ENCODE measurements at places on chromosomes 12 and 14. TPM values are rescaled to one million over a fixed set of nuclear protein-coding genes. Genes with fewer than 3 reads are reported as not detected.

DNA sequence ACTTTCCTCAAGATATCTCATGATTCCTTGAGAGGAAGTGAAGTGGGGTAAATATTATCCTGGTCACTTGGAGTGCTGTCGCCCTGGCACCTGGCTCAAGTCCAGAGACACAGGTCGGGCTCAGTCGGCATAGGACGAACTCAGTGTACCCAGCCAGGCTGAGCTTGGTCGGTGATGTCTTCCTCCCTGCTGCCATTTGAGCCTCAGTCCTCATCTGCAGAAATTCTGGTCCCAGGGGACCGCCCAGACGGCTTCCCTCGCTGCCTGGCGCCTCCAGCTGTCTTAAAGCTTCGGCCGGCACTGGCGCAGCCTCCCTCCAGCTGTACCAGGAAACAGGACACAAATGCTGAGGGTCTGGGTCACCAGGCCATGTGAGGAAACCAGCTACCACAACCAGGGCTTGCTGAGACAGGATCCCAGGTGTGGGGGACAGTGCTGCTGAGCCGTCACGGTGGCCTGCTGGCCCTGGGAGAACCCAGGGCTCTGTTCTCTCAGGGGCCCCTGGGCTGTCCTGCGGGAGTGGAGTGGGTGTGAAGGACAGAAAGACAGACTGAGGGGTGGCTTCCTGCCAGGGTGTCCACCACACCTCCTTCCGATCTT lies 5.0 kb upstream of the KLC1 start:
- DNase-seq: no peak

- DNase-seq: no peak
These were observed 192.4 kb downstream of the FUT8 start for GRCh38 chr14:65604936-65605335.

GRCh38 chr12:51897181-51897580 lies 9.3 kb downstream of the ANKRD33 start:
- DNase-seq: no peak

- DNase-seq: no peak
These were observed 4.6 kb upstream of the GSC start for GRCh38 chr14:94774344-94775090.

DNA sequence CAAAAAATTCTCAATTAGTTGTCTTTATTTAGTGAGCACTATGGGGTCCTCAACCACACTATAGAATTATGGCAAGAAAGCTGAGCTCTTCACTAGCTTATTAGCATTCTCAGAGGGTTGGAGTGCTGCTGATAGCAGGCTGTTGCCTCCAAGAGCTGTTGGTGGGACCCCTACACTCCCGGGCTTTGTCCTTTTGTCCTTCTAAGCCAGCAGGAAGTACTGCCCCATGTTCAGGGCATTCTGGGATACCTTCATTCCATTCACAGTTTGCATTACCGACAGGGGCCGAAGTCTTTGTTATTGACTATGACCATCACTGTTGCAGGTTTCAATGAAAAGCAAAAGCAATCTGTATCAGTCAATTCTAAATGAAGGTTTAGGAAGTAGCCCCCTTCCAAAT lies 89.5 kb upstream of the OTX2 start:
- DNase-seq: no peak

SERPINA12 gene
- not detected for polyA plus RNA-seq

SP7 gene
- 0.13 TPM for polyA plus RNA-seq

DNA sequence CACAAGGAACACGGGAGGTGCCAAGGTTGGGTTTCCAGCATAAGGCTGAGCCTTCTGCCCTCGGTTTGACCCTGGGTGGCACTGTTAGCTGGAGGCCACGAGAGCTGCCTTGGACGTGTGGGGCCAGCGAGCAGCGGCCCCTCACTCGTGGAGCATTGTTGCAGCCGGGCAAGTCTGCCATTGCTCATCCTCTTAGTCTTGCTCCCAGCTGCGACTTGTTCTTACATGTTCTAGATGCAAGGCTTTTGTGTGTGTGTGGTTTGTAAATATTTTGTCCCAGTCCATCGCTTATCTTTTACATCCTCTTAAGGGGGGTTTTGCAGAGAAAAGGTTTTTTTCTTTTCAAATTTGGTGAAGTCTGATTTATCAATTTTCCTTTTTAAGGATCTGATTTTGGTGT lies 21.1 kb upstream of the C1S start:
- DNase-seq: no peak

HRK gene
- polyA plus RNA-seq: not detected

CYP27B1 gene
- polyA plus RNA-seq: not detected

GRCh38 chr14:94008234-94008633 lies 11.1 kb downstream of the CCDC197 start:
- no peak for DNase-seq

GZMH gene
- polyA plus RNA-seq: 0.83 TPM

INSM2 gene
- not detected for polyA plus RNA-seq

ACVRL1 gene
- not detected for polyA plus RNA-seq
